ENCODE measurements at places on chromosomes 6 and 20. TPM values are rescaled to one million over a fixed set of nuclear protein-coding genes. Genes with fewer than 3 reads are reported as not detected.

GRCh38 chr6:53426667-53427270, 78.0 kb upstream of the ELOVL5 start:
- no peaks in the 10 kb centered on the region for H3K27me3 ChIP-seq
- no peak overlapping the region for H3K27ac ChIP-seq
- H3K36me3 ChIP-seq, result no peaks in the 10 kb centered on the region
- H3K4me3 ChIP-seq, result no peak overlapping the region
- DNase-seq, result no peak

- peaks cover 25% of the 10 kb centered on the region for H3K4me1 ChIP-seq
- H3K27ac ChIP-seq, result no peak overlapping the region
- H3K36me3 ChIP-seq, result no peaks in the 10 kb centered on the region
- DNase-seq, result peak; percentile 33
These were observed 143.7 kb downstream of the DLL1 start for GRCh38 chr6:170147056-170147787.

Gene SMLR1
- not detected for total RNA-seq

DNA sequence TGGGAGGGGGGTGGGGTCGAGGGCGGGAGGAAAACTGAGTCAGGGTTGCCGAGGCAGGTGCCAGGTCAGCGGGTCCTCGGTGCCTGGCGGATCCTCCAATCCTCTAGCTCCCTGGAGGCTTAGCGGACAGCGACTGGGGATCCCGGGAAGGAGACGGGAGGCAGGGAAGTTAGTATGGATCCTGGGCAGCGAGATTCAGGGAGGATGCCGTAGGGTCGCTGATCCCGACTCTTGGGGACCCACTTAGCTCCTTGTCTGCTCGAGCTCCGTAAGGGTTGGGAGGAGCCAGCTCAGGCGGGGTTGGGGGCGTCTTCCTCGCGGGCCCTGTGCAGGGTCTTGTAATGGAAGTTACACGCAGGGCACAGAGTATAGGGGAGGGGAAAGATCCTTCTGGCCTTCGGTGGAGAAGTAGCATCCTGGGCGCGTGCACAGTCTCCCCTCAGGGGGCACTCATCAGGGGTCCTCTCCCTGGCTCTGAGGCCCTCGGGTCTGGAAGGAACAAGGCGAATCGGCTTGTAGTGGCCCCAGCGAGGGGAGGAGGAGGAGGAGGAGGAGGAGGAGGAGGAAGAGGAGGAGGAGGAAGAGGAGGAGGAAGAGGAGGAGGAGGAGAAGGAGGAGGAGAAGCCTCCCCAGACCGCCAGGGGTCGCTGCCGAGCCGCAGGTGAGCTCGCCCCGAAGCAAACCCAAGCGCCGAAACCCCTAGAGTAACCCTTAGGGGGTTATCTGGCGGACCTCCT, 6.4 kb upstream of the SLC12A5 start:
- no peak overlapping the region for H3K27ac ChIP-seq
- no peaks in the 10 kb centered on the region for H3K36me3 ChIP-seq
- H3K4me1 ChIP-seq, result peaks cover 26% of the 10 kb centered on the region
- peaks cover 9% of the 10 kb centered on the region for H3K27me3 ChIP-seq
- H3K4me3 ChIP-seq, result no peak overlapping the region

Gene TXLNB
- 0.73 TPM for total RNA-seq

DNA sequence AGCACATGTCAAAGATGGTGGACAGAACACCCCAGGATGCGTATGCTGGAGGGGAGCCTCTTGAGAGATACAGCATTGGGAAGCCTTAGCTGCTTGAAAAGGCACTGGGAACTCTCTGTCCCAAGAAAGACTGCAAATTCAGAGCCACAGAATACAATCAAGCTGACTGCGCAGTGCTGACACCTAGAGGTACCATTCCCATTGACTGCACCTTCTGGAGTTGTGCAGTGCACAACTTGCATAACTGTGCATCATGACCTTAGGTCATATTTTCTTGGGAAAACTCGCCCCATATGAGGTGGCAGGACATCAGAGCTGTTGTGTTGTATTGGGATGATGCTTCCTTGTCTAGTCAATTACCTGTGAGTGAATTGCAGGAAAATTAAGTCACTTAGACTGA, 646.5 kb upstream of the NOX3 start:
- H3K36me3 ChIP-seq, result no peaks in the 10 kb centered on the region
- no peak overlapping the region for H3K4me3 ChIP-seq
- H3K4me1 ChIP-seq, result no peaks in the 10 kb centered on the region
- H3K27ac ChIP-seq, result no peak overlapping the region
- H3K27me3 ChIP-seq, result no peaks in the 10 kb centered on the region
